HepG2 (cell line): ENCODE measurements at places on chromosomes 1 and 21.
A peak's percentile ranks its signal among the peaks of the same experiment; 100 is the strongest.

DNA sequence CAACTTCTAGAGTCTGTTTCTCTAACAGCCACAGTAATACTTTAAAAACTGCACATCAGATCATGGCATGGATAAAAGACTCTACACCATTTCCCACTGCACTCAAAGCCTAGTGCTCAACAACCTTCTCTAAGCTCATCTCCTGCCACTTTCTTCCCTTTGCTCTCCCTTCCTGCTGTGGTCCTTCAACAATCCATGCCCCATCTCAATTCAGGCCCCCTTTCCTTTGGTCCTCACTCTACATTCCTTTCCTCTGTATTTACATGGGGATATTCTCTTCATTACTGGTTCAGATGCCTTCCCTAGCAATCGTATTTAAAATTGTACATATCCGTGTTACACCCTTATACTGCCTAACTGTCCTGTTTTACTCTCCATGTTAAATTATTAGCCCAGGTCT lies 19.0 kb downstream of the SOD1 start:
- DNase-seq = no peak

DNA sequence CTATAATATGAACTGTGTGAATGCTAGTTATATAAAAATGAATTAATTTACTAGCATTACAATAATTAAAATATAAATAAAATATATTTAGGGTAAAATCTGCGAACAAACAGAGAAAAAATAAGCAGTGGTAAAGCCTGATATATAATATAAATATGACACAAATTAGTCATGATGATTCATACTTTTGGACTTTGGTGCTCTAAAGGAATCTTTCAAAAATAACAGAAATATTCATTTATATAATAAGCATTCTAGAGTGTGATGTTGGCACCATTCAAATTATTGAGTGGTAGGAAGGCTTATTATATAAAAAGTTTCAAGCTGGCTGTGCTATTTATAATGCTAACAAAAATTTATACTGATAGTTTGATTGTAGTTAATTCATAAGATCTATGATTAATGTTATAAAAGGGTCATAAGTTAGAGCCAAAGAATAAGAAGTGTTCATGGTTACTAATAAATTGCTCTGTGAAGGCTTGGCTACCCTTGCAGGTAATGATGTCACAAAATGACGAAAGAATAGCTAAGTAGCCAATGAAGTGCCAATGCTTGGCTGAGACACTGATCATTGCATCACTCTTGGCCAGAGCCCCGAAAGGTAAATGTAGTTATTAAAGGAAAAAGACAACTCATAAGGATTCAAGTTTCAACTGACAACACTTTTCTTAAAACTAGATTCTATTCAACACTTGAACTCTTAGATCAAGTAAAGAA lies 108.7 kb downstream of the USH2A start:
- DNase-seq = no peak

DNA sequence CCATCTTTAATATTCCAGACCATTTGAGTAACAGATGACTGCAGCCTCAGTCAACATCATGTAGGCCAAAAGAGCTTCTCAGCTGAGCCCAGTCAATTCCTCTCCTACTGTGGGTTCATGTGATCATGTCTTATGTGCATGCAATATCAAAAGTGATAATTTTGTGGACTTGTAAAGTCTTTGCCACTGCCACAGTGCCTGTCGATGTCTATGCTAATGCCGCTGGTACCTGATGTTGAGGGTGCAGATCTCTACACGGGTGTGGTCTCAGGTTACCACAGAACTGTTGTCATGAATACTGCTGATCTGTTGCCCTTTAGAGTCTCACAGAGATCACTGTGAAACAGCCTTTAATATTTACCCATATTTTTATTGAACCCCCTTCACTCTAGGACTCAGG lies 11.3 kb upstream of the C1orf141 start:
- DNase-seq = no peak

- DNase-seq = no peak
Measured at GRCh38 chr1:107464827-107465226, 324.0 kb downstream of the NTNG1 start.

DNA sequence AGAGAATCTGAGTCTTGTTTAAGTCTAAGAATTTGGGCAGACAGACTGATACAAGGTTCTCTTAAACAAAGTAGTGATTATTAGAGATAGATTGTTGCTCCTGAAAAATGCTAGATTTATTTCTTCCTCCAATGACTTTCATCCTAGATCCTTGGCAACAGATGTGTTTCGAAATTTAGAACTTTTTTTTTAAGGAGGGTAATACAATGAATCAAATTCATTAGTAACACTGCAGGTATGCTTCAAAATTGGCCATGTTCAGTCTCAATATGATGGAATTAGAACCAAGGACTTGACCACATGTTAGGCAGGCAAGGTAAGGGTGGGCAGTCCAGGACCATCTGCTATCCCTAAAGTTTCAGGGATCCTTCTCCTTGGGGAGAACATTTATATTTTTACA lies 4.5 kb upstream of the LCE1F start:
- no peak for DNase-seq

GRCh38 chr1:174812016-174812415 lies 187.7 kb upstream of the CACYBP start:
- no peak for DNase-seq

GRCh38 chr1:32963746-32964460 lies 706 bp downstream of the RNF19B start:
- DNase-seq = no peak

DNA sequence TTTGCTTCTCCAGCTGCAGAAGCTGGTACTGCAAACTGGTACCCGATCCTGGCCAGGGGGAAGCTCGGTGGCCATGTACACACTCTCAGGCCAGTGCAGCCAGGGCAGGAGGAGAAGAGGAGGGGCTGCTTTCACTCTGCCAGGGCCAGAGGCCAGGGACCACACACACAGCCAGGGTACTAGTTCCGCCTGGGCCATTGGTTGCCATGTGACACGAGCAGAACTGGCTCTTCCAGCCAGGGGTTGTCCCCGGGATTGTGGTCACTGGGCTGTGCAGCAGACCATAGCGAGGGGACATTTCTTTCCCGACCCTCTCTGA lies 3.7 kb upstream of the SHISAL2A start:
- peak; percentile 41 for DNase-seq

DNA sequence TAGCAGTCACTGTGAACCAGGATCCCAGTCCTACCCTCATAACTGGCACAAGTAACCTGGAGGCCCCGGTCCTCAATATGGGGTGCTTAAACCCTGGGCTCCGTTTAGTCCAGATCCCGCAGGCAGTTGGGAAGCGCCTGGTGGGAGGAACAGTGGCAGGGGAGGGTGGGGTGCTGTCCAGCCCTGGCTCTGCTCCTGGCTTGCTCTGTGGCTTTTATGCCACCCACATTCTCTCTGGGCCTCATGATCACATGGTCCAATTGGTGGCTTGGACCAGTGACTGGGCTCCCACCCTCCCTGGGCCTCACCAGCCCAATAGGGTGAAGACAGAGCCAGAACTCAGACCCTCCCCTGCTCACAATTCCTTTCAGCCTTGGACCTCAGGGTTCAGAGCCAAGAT lies 2.9 kb downstream of the CD164L2 start:
- no peak for DNase-seq

GRCh38 chr1:68449901-68450300 lies at the start of gene RPE65:
Gene RPE65 (minus strand): TSS chr1:68449954. CDS start chr1:68449905, 49 bp downstream.
- DNase-seq = no peak

GRCh38 chr1:227174164-227174563 lies 144.1 kb downstream of the CDC42BPA start:
- DNase-seq = no peak

- DNase-seq = peak; percentile 25
Measured at GRCh38 chr1:64246294-64246917, 43.0 kb downstream of the UBE2U start.

DNA sequence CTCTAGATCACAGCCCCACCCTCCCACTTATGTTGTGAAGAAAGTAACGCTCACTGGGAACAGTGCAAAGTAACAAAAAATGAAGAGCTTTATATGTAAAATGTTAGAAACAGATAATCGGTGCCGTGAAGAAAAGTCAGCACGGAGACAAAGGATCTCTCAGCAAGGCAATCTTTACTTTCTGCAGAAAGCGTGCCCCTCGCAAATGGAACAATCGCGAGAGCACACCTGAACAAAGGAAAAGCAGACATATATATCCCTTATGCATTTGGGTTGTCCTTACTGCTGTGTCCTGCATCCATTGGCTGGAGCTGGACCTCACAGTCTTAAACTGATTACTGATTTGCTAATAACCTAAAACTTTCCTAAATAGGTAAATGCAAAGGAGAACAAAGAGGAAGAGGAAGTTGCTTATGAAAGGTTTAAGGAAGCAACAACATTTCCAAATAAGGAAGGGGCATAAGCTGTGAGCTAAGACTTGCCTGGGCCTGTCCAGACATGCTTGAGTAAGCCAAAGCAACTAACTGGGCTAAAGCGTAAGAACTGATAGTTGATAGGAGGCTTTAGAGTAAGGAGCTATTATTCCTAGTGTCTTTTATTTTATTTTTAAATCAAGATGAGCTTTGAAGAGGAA lies 89.7 kb downstream of the GTF2B start:
- DNase-seq = no peak

DNA sequence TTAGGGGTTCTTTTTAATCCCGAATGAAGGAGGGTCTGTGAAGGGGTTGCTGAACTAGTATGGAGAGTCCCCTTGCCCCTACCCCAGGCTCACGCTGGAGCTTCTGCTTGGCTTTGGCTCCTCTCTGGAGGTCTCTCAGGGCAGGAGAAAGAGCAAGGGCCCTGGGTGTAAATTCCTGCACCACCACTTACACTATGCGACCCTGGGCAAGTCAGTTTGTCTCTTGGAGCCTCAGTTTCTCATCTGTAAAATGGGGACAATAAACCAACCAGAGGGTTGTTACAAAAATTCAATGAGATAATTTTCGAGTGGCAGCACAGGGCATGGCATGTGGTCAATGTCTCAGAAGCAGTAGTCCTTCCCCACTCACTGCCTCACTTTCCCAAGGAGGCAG lies 11.4 kb downstream of the FOXO6 start:
- DNase-seq = no peak

GRCh38 chr1:29426701-29427279 lies 190.5 kb downstream of the PTPRU start:
- DNase-seq = no peak

- DNase-seq = no peak
Measured at GRCh38 chr21:28402616-28402989, 590.1 kb downstream of the LTN1 start.

DNA sequence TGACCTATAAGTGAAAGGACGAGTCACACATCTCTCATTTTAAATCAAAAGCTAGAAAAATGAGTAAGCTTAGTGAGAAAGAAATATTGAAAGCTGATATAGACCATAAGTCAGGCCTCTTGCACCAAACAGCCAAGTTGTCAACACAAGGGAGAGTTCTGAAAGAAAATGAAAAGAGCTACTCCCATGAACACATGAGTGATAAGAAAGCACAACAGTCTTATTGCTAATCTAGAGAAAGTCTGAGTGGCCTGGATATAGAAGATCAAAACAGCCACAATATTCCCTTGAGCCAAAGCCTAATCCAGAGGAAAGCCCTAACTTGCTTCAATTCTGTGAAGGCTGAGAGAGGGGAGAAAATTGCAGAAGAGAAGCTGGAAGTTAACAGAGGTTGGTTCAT lies 175.0 kb downstream of the SMYD3 start:
- DNase-seq = no peak

GRCh38 chr21:43627527-43627926 lies 31.8 kb downstream of the HSF2BP start:
- no peak for DNase-seq

- DNase-seq = peak; percentile 35
Measured at GRCh38 chr1:190667914-190668313, 190.2 kb upstream of the BRINP3 start.

DNA sequence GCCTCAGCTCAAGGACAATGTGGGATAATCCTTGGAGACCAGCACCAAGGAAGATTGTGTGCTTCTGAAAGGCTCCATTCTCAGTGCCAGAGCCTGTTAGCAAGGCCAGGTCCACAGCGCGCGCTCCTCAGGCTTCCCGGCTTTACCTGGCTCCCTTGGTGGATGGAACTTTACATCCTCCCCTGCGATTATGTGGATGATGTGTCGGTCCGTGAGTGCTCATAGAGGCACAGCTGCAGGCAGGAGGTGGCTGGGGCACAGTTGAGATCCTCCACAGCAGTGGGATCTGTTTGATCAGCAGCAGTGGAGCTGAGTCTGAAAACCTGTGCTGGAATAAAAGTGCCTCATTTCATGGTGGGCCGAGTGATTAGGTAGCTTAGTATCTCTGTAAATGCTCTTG lies 62.7 kb downstream of the PRDM2 start:
- no peak for DNase-seq

- no peak for DNase-seq
Measured at GRCh38 chr21:36949171-36950141, 17.0 kb downstream of the HLCS start.

DNA sequence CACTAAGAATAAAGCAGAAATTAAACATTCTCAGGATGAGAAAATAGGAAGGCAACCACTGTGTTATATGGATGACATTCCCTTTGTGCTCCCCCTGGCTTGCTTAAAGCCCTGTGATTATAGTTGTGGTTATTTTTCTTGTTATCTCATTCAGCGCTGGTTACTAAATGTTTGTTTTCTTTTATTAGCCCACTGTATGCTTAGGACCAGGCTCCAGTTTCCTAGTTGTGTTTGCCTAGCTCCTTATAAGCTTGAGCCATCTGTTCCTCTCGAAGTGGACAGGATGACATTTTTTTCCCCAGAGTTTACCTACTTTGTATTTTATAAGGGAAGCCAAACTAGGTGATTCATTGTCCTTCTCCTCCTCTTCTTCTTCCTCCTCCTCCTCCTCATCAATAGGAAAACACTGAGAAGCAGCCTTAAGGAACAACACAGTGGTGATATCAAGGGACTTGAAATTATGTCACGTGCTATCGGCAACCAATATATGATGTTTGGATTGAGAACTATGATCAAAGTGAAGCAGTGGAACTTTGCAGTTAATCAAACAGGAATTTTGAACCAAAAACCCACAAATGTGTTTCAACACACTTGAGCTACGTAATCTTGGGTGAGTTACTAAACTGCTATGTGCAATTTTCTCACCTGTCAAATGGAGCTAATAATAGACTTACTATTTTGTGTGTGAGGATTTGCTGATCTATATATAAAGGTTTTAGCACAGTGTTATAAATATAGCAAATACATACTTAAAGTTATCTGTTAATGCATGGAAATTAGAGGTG lies 35.1 kb upstream of the RGS7 start:
- no peak for DNase-seq

DNA sequence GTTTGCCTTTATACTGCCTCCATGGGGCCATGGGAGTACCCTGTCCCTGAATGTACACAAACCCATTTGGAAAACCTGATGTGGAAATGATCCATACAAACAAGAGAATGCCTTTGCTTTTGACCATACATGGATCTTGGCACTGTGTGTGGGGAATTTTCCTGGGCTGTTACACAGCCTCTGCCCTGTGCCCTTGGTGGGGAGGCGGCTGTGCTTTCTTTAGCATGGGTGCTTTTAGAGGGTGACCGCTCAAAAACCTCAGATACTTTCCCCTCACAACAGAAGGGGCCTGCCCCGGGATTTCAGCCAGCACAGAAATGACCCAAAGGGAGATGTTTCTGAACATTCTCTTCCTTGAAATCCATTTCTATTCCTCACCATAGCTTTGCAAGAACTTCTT lies 194.8 kb downstream of the LMO4 start:
- no peak for DNase-seq

- DNase-seq = no peak
Measured at GRCh38 chr21:44875316-44875700, 1.8 kb upstream of the PTTG1IP start.

GRCh38 chr1:63593303-63593885 lies at the start of gene PGM1:
Gene PGM1 (plus strand): TSS chr1:63593411. CDS start chr1:63593489, 78 bp downstream.
- peak; percentile 49 for DNase-seq

- peak; percentile 45 for DNase-seq
Measured at GRCh38 chr1:119275145-119276134, 93.1 kb upstream of the HAO2 start.

GRCh38 chr1:29579821-29580425 lies 343.6 kb downstream of the PTPRU start:
- peak; percentile 4 for DNase-seq

- no peak for DNase-seq
Measured at GRCh38 chr1:211318576-211319280, 7.9 kb upstream of the TRAF5 start.
